Anterior cingulate cortex (tissue), 58 donors: ENCODE measurements at places on chromosomes 11 and 22.

- no peak for DNase-seq
These were observed 352.5 kb upstream of the CCDC179 start for GRCh38 chr11:23212807-23213206.

- DNase-seq = no peak
These were observed 13.9 kb downstream of the OTUB1 start for GRCh38 chr11:64000026-64000739.

- no peak for DNase-seq
These were observed 39.1 kb downstream of the TCIRG1 start for GRCh38 chr11:68077617-68078582.

- no peak for DNase-seq
These were observed 46.4 kb downstream of the MUC6 start for GRCh38 chr11:990101-990500.

- no peak for DNase-seq
These were observed 270.4 kb downstream of the MIAT start for GRCh38 chr22:26927821-26928220.

- DNase-seq = no peak
These were observed 12.1 kb downstream of the SERGEF start for GRCh38 chr11:18000760-18001159.

DNA sequence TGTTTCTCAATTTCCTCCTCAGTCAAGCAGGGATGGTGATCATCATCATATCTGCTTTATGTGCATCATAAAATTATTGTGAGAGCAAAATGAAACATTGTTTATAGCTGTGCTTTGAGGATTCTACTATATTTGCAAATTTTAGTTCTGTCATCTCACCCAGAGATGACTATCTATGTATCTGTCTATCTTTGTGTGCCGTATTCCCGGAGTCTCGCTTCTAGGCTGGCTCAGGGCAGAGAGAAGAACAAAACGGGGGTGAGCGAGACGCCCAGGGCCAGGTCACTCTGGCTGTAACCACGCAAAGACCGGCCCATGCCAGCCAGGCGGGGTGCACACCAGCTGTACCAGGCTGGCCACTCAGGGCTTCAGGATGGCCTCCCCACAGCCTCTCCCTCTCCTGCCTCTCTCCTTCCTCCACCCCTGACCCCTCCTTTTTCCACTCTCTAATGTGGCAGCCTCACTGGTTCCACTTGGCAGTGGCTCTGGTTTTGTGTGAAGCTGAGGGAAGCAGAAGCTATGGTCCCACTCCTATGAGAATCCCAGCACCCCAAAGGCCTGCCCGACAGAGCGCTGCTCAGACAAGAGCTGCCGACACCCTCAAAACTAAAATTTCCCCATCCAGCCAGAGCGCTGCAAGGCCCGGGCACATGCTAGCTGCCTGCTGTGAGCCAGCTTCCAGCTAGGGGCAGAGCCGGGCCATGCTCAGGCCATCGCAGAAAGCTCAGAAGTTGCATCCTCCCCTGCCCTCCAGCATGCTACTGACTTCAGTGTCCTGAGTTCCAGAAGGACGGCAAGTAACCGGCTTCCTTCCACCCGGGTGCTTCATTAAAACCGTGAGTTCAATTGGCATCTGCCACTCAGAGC, 139.5 kb upstream of the TBCEL start:
- no peak for DNase-seq

DNA sequence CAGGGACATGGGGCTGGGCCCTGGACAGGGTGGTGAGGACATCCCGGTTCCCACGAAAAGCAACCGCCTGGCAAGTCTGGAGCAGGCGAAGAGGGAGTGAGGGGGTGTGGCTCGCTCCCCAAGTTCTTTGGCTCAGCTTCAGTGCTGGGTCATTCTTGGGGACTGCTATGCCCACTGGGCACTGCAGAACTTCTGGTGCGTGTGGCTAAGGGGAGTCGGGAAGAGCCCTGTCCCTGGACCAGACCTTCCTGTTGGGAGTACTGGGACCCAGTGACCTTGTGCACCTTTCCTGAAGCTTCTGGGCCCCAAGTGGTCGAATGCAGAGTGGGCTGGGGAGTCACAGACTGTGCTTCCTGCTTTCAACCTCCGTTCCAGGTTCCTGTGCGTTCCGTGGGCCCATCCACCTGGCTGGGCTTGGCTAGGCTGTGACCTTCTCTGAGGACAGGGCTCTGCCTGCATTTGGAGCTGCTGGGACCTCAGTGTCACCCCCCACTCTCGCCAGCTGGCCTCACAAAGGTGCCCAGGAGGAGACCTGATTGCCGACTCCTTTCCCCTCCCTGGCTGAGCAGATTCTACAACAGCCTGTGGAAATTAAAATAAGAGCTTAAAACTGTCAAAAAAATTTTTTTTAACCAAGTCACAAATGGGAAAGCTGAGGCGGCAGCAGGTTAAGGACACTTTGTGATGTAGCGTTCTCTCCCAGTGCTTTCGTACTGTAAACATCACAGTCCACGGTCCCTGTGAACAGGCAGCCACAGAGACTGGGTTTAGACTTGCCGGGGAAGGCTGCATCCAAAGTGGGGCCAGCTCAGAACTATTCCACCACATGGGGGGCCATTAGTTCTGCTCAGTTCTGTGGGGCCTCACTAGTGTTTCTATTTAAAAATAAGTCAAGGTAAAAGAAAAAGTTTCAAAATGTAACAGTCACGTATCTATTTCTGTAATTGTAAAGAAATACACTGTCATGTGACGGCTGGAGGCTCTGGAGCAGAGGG, 63.8 kb upstream of the WNT7B start:
- no peak for DNase-seq

GRCh38 chr11:120109531-120109930, 28.4 kb downstream of the TRIM29 start:
- no peak for DNase-seq

GRCh38 chr11:1139441-1140083, 18.2 kb upstream of the MUC5AC start:
- no peak for DNase-seq

DNA sequence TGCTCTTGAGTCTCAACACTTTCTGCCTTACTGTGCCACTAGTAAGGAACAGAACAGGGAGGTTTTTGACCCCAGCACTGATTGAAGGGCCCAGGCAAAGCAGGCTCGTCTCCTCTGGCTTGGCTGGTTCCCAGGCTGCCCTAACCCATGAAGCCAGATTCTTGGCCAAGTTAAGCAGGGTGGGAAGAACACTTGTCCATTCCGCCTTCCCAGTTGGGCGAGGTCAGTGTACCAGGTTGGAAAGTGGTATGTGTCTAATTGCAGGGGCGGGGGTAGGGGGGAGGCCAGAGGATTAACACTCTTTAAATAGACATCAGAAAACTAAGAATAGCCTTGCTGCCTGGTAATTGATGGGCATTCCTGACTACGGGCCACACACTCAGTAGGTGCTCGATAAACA, 14.4 kb downstream of the TIMP3 start:
- no peak for DNase-seq

DNA sequence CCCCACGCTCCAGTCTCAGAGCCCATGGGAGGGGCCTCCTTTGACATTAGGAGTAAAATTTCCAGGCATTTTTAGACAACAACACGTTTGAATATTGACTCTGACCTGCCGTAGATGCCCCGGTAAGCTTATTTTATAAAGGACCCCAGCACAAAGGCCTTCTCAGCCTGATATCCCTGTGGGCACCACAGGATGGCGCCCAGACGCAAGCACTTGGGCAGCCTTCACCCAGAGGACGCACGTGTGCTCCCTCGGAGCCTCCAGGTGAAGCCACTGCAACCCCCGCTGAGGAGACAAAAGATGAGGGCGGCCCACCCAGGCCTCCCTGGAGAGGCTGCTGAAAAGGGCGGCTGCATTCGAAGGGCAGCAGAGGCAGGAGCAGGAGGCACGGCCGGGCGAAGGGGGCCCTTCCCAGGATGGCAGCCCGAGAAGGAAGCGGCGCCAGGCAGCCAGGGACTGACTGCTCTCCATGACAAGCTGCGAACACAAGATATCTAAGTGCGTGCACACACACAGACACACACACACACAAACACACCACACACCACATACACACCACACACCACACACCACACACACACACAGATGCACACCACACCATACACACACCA, 15.2 kb upstream of the TH start:
- no peak for DNase-seq

DNA sequence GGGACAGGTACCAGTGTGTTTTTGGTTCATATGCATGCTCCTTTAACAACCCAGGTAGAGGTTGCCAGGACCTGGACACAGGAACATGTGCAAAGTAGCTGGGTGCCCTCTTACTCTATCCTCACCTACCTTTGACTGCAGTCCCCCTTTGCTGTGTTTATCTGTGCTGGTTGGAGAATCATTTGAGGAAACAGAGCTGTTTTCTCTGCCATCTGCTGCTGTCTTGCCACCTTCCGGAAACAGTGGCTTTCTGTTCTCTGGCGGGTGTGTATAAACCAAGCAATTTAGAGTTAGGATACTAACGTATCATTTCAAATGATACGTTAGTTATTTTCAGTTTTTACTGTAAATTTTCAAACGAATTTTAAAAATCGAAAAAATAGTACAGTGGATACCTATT, 171.9 kb upstream of the TTC12 start:
- no peak for DNase-seq

GRCh38 chr22:23557036-23557435, 23.1 kb downstream of the IGLL1 start:
- DNase-seq = no peak

DNA sequence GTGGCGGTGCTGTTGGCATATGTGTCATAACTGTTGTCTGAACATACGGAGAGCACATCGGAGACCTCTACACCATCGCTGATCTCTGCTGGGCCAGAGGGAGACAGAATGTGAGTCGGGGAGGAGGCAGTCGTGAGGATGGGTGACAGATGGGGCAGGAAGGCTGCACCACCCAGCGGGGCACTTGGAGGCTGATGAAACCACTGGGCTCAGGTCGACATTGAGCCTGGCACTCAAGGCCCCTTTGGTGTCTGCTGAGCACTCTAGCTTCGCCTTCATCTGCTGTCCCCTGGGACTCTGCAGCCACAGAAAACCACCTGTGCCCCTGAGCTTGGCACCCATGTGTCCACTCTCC, 2.5 kb upstream of the KLHL35 start:
- no peak for DNase-seq

DNA sequence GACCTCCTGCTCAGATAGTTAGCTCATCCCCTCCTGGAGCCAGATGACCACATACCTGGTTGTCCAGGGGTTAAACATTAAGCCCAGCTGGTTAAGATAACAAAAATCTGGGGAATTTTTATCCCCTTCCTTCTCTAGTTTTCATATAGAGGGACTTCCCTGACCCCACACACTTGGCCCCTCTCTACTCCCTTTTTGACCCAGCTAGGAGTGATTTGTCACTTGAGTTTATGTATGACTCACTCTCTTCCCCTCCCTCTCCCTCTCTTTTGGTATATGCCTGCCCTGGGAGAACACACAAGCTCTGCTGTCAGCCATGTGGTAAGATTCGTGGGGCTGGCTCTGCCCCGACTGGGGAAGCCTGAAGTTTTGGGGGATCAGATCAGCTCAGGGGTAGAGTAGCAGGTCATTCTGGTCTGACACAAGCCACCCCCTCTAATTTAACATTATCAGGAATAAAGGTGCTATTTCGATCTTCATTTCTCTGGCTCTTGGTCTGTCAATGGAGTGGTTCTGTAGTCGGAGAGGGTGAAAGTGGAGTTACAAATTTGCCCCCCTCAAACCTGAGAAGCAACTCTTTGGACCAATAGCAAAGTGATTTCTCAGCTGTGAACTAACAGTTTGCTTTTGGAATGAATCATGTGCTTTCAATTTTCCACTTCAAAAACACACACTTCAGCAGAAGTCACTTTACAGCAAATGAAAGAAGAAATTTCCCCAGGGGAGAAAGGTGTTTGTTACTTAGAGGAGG, 415.3 kb upstream of the CADM1 start:
- DNase-seq = no peak

DNA sequence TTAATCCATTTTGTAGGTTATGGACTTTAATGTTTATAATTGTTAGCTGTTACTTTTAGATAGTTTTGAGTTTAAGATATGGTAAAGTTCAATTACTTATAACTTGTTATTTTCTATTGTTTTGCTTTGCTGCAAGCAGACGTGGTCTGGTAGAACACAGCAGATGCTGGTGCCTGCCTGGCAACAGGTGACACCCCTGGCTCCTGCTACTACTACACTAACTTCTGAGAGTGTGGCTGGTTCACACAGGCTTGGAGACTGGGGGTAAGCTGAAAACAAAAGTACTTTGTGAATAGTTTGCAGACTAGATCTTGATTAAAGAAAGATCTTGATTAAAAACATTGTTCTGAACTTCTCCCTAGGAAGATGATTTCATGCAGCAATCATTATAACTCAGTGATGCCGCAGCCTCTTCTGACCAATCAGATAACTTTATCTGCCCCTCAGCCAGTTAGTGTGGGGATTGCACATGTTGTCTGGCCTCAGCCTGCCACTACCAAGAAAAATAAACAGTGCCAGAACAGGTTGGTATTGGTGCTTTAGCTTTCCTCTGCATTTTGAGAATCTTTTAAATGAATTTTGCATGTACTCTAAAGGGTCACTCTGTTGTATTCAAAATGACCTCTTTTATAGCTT, 90.4 kb downstream of the HIPK3 start:
- no peak for DNase-seq

DNA sequence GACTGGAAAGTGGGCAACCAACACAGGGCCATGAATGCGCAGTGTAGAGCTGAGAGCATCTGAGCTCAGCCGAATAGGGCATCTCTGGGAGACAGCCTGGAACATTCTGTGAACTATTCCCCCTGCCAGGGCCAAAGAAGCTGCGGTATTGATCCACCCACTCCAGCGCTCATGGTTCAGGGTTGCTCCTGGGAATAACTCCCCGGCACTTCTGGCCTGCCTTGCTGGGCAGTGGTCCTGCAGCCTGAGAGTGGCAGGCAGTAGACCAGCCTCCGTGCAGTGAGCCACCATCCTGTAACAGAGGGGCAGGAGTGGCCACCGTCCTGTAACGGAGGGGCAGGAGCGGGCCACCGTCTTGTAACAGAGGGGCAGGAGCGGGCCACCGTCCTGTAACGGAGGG, 12.2 kb downstream of the TMPRSS6 start:
- DNase-seq = no peak

GRCh38 chr11:122304306-122304705, 188.3 kb upstream of the BLID start:
- DNase-seq = no peak

DNA sequence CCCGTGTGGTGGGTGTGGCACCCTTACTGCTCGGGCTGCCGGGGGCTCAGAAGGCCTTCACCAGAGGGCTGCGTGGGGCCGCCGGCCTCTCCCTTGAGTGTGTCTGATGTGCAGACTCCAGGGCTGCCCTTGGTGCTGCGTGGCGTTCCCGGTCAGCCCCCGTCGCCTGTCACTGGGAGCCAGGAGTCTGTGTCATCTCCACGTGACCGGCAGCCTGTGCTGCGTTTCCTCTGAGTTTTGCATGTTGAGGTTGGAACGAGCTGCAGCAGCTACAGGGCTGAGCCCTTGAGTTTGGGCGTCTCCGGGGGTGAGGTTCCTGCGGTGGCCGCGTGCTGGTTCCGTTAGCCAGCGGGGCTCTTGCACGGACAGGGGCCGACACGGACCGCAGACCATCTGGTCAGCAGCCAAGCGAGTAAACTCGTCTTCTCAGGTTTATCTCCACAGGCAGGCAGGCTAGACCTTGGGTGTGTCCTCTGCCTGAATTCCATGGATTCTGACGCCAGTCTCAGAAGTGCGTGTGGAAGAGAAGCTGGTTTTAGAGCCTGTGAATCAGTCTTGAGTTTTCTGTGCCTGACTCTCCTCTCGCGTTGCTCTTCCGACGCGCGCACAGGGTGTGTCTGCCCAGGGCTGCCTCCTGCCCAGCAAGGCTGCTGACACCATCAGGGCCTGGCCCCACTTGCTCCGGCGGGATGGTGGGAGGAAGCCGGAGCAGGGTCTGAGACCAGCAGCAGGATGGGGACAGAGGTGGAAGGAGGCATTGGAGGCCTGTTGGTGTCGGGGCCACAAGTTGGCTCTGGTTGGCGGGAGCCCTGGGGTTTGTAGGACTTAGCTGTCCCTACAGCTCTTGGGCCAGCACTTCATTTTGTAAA, 10.5 kb downstream of the PTDSS2 start:
- no peak for DNase-seq
